RWPE1 (cell line): ENCODE measurements at places on chromosomes 3 and 15.

DNA sequence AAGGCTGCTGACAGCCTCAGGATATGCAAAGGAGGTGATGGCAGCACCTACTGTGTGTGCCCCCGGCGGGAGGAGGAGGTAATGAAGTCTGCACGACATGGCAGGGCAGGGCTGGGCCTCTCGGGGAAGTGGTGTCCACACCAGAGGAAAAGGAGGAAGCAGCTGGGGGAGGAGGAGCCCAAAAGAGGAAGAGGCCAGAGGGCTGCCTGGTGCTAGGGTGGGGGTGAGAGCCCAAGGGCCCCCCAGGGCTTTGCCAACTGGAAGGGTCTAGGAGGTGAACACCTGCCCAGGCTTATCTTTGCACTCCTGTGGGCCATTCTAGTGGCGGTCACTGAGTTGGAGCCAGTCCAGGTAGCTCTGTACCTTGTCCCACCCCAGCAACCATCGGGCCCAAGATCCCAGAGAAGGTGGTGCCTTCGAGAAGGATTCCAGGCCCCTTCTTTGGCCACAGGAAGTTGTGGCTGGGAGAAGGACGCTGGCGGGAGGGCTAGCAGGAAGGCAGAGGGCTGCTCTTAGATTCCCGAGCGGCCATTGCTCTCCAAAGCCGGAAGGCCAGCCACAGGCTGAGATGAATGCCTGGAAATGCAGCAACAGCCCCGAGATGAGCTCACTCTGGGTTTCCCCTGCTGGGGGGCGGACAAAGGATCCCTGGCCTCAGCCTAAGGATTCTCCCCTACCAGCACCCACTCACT lies 7.0 kb downstream of the GNAI2 start:
- DNase-seq: no peak

DNA sequence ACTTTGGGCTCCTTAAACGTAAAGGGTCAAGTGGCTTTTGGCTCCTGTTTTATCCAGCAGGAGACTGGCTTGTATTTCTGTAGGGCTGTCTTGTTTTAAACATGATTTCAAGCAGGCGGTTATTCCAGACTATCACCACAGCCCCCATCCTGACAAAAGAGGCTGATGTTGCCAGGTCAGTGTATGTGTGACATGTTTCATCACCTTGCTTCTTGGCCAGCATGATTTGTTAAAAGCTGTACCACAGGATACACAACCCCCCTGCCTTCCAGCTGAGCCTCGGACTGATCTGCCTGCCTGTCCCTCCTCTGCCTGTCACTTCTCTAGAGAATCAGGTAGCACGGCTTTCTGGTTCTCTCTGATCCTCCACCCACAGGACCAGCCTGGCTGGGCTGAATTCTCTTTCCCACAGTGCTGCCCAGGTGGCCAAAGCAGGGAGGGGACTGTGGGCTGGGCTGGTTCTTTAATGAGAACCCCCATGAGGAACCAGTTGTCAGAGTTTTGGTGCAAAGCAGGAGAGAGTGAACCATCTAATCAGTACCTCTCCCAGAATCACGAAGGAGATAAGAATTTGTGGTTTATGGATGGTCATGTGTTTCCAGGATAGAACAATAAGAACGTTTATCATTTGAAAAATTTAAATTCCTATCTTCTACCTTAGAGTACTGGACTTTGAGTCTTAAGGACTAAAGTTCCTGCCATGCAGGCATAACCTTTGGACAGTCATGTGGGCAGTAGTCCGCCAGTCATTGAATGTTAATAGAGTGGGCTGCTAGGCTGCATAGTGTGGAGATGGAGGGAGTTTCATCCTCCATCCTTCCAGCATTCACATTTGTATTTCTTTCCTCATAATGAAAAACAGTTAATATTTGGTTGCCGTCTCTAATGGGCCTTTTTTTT lies 8.8 kb downstream of the ABHD6 start:
- no peak for DNase-seq

GRCh38 chr15:39797407-39797806 lies 14.8 kb upstream of the FSIP1 start:
- DNase-seq: no peak

DNA sequence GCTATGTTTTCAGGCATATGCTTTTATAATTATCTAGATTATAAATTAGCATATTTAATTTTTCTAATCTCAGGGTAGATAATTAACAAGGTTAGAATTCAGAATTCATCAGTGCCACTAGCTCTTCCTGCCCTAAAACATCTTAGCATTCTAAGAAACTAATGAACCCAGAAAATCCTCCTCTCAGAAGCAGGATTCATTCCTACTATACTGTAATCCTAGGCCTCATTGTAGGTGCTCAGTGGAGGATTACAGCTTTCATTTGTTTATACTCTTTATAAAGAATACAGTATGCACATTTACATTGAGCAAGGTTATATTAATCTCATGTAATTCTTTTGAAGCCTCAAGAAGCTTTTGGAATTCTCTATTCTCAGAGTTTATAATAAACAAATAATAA lies 20.9 kb downstream of the ACAD11 start:
- DNase-seq: no peak

- no peak for DNase-seq
These were observed 383.7 kb upstream of the PPP2R3A start for GRCh38 chr3:135581806-135582205.

DNA sequence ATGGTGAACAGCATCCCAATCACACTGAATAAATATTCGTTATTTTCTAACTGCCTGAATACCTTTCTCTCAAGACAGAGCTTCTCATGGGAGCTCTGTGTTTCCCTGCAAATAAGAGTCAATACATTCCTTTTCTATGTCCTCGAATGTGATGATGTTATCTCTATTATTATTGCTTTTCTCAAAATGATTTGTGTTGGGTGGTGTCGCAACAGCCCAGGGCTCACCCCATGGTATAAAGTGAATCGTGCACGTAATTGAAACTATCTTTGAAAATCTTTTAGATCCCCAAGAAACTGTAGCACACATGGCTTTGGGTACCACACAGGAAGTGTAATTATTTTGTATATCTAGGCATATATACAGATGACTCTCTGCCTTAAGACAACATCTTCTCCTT lies 190.6 kb upstream of the LRTM1 start:
- no peak for DNase-seq

GRCh38 chr3:174330303-174330702 lies 528.8 kb upstream of the NAALADL2 start:
- peak; percentile 5 for DNase-seq

GRCh38 chr15:67108122-67108961 lies 42.9 kb downstream of the SMAD3 start:
- no peak for DNase-seq

DNA sequence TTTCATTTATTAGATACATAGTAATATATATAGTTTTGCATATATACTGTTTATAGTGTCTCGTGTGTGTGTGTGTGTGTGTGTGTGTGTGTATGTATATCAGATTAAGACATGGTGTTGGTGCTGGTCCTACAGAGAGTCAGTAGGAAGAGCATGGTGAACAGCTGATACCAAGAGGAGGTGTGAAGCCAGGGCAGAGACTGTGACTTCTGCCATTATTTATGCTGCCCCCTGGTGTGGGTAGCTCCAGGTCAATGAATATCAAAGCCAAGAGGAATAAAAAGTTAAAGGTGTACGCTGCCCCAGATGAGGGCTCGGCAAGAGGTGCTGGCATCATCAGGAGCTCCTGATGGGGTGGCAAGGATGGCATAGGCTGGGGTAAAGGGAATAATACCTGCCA lies 299.5 kb upstream of the RASGRP1 start:
- no peak for DNase-seq

- no peak for DNase-seq
These were observed 13.3 kb downstream of the ITGA11 start for GRCh38 chr15:68418611-68419161.

DNA sequence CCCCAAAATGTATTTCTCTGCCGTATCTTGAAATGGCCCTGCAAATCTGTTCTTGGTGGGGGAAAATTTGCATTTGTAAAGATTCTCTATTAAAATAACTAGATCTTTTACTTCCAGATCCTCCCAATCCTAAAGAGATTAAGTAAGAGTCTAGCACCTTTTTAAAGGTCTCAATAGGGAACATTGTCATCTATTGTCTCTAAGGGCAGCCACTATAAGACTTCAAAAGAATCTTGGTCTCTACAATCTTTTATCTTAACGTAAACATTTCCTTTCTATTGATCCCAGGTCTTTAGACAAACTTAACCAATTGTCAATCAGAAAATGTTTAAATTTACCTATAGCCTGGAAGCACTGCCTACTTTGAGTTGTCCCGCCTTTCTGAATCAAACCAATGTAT lies 1313.3 kb downstream of the ROBO2 start:
- no peak for DNase-seq

- no peak for DNase-seq
These were observed 25.8 kb downstream of the LRTM1 start for GRCh38 chr3:54901906-54902685.

DNA sequence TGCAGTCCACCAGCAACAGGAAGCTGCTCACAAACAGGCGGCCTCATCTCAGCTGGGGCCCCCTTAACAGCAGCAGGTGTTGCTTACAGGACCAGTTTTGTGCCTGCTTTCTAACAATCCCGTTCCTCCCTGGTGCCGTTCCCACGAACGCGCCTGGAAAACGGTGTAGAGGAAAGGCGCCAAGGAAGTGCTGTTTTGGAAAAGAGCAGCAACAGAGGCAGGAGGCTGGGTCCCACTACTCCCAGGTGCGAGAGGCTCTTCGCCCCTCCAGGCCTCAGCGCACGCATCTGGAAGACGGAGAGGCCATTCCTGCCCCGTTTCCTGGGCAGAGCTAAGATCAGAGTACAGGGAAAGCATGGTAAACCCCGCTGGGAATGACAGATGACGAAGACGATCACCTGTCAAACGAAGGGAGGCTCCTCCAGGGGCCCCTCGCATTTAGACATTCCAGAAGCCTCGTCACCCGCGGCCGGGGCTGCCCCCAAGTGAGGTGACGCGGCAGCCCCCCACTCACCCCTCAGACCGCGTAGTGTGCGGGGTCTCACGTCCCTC lies 603 bp downstream of the SCAPER start:
- DNase-seq: peak; percentile 57

DNA sequence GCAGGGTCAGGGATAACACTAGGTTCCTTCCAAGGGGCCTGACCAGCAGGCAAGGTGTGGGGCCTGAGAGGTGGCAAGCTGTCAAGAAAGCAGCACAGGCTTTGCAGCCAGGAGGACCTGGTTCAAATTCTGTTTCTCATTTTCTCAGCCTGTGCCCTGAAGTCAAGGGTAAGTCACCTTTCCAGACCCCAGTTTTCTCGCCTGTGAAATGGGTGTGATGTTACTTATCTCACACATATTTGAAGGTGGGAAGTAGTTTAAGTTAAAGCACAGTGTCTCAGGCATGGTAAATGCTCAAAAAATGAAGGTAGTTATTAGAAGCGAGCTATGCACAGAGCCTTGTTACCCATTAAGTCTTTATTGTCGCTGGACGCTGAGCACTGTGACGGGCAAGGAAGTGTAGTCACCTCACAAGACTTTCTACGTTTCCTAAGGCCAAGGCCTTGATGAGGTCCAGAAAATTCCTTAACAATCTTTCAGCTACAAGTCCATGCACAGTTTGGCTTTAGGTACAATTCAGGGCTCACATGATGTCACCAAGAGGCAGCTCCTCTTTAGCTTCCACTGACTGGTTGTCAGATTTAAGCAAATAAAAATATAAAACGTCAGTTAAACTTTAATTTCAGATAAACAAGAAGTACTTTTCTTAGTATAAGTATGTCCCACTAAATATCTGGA lies 522.6 kb upstream of the PROK2 start:
- no peak for DNase-seq

DNA sequence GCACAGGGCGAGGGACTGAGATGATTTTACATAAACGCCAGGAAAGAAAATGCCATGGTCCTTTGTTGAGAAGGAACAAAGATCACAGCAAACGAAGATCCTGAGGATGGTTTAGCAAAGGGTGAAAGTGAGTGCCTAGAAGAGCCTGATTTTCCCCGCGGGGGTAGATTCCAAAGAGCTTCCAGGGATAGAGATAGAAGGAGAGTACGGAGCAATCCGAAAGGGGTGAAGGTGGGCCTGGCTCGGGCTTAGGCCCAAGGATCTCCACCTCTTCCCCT lies 977 bp downstream of the CDC25A start:
- no peak for DNase-seq

DNA sequence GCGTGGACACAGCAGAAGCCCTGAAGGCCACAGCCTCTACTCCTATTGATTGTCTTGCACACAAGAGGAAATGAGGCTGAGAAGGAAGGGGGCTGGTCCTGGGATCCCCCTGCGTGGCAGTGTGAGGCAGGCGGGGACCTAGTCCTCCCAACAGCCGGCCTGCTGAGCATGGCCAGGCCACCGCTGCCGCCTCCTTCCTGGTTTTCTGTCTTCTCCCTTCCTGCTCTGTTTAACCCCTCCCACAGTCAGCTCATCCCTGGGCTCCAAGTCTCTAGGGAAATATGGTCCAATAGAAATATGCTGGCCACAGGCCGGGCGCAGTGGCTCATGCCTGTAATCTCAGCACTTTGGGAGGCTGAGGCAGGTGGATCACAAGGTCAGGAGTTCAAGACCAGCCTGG lies 42.1 kb upstream of the HES1 start:
- no peak for DNase-seq

GRCh38 chr3:1082108-1082507 lies 10.7 kb upstream of the CNTN6 start:
- no peak for DNase-seq

DNA sequence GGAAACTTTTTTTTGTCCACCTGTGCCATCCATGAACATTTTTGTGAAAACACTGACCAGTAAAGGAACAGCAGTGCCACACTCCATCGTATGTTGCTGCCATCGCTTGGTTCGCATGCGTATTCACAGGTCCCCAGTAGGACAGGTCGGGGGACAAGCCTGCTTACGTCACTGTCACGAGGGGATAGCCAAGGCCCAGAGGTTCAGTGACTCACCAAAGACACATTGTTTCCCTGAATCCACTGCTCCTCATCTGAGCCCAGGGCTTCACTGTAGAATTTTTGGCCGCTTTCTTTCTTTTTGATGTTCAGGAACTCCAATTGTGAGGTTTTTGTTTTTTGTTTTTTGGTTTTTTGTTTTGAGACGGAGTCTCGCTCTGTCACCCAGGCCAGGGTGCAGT lies 5.9 kb downstream of the ADPRH start:
- no peak for DNase-seq

- DNase-seq: no peak
These were observed 499 bp downstream of the ALDH1A2 start for GRCh38 chr15:58064980-58065444.

GRCh38 chr3:143171141-143171980 lies 51.8 kb downstream of the CHST2 start:
- DNase-seq: no peak

GRCh38 chr3:79140708-79141107 lies 627.1 kb downstream of the ROBO1 start:
- no peak for DNase-seq

- DNase-seq: no peak
These were observed 289.1 kb downstream of the GAP43 start for GRCh38 chr3:115912372-115912771.

DNA sequence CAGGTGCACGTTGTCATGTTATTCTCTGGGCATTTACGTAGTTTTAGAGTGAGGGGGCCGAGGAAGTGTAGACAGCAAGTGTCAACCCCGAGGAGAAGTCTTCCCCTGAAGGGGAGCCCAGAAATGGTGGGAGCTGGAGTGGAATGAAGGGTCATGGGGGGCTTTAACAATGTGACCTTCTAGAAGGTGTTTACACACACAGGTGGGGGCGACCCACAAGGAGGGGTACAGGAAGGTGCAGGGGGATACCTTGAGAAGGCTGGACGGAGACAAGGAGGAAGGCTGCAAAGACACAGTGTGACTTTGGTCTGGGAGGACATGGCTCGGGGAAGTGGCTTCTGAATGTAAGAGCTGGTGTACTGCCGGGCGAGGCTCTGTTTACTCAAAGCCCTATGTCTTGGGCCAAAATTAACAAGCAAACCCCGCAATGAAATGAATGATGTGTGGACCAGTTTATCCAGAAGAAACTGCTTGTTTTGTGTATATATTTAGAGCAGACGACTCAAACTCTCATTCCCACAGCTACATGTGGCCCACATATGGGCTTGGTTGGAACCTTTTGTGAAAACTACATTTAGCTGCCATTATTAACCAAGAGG lies 18.7 kb downstream of the TRPM1 start:
- DNase-seq: no peak
